ENCODE measurements at places on chromosomes 1 and 21.
A peak's percentile ranks its signal among the peaks of the same experiment; 100 is the strongest.

GRCh38 chr1:184423649-184424048 is 36.8 kb downstream of the C1orf21 start:
- no peak for DNase-seq

DNA sequence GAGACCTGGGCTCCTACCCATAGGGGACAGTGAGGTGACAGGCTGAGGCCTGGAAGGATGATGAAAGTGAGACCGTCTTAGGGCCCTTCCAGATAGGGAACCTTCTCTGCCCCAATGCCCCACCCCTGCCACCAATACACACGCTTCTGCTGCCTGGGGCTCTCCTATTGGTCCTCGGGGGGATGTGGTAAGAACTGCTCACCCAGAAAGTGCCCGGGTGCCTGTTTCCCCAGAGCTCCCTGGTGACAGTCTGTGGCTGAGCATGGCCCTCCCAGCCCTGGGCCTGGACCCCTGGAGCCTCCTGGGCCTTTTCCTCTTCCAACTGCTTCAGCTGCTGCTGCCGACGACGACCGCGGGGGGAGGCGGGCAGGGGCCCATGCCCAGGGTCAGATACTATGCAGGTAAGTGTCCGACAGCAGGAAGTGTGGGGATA is 948 bp downstream of the SEMA4A start:
- no peak for DNase-seq

- no peak for DNase-seq
Observed at GRCh38 chr1:196661345-196661744, 9.5 kb downstream of the CFH start.

DNA sequence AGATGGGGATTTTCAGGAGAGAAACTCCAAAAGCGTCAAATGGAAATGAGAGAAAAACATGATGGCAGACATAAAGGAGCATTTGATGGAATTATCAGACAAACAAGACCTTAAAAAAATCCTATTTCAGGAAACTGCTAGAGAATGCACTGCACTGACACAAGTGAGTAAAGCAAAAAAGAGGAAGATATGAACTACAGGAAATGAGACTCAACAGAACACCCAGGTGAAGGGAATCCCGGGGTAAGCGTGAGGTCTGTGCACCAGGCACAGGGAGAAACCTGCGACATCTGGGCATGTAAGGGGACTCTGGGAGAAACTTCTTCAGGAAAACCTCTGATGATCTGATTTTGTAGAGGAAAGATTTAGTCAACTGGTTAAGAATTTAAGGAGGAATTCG is 2.8 kb downstream of the TARBP1 start:
- DNase-seq = no peak

DNA sequence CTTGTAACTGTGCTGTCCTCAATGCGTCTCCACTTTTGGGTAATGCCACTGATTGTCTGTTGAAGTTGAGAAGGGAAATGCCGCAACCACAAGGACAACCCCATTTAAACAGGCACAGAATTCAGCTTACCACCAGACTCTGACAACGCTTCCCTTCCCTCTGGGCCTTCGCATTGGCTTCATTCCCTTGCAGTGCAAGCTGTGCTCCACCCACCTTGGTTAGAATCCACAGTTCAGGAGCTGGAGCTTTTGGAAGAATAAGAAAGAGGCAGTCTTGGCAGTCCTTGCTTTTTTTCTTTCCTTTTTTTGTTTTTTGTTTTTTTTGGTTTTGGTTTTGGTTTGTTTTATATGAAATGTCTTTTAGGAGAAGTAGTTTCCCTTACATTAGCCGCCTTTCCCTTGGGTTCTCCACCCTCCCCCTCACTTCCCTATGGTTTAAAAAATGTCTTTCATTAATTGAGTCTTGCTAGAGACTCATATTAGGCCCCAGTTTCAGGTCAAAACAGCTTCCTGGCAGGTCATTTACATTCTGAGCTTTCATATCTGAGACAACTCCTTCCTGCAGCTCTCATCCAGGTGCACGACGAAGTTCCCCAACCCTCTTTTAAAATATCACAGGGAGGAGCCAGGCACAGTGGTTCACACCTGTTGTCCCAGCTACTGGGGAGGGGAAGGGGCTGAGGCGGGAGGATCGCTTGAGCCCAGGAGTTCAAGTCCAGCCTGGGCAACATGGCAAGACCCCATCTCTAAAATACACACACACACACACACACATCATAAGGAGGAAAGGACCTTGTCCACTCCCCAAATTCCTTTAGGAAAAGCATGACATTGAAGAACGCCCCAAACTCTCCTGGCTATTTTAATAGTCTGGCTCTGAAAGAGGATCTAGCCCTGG is 20.7 kb upstream of the LAX1 start:
- no peak for DNase-seq

- DNase-seq = peak; percentile 75
Observed at GRCh38 chr1:155086128-155086741, 7.6 kb downstream of the EFNA3 start.

DNA sequence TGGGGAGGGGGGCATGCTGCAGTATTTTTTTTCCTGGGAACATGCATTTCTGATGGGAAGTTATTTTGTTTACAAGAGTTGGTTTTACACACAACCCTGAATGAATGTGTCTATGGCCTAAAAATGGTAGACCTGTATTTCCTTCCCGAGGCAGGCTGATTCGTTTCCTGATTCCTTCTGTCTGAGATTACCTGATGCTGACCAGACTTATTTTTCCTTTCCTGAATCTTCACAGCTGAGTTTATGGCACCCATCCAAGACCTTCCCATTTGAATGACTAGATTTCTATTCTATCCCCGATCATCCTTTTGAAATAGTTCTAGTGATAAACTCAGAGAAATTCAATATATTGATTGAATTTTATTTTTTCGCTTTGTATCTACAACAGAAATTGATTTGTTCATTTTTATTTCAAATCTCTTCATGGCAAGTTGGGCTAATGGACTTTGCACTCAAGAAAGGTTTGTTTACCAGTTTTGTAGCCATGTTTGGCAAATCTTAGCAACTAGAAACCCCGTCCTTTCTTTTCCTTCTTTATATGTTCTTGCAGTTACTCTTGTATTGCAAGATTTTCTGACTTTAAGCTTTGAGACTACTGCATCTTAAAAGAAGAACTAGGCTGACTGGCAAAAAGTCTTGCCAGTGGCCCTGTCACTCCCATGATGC is 15.9 kb upstream of the PLEKHM2 start:
- no peak for DNase-seq

DNA sequence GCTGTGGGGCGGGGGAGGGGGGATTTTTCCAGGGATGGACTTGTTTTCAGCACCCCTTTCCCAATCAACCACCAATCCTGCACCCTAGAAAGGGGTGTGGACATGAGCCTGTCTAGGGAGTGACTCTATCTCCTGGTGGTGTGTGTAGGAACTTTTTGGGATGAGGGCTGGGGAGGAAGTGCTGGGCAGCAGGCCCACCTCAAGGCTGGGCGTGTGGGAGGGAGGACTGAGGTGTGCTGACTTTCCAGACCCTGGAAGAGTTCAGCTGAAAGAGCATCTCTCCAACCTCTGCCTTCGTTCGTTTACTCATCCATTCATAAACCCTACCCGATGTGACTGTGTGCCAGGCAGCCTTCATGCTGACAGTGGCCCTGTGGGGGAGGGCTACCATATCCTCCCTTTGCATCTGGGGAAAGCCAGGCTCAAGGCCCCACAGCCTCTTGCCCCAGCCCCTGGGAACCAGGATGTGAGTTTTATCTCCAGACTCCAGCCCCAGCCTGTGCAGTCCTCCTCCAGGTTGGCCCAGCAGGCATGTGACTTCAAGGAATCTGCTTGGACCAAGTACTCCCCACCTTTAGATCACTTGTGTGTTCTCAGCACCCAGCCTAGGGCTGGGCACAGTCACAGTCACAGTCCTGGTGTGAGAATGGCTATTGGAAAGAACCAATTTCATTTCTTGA is 6.7 kb downstream of the KNCN start:
- no peak for DNase-seq

GRCh38 chr1:230067871-230068620 is 1.0 kb downstream of the GALNT2 start:
- no peak for DNase-seq

DNA sequence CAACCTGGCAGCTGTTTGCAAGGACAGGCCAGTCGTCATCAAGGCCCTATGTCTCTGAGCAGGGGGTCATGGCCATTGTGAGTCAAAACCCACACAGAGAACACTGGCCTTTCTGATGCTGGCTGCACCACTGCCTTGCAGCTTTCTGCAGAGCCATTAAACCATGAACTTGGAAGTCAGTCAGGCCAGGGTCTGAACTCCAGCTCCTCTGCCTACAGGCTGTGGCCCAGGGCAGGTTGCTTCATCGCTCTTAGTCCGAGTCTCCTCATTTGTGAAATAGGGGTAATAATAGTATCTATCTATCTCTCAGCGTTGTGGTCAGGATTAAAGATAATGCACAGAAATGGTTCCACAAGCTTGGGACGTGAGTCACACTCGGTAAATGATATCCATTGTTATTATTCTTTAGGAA is 35.8 kb upstream of the HIVEP3 start:
- DNase-seq = no peak

- DNase-seq = no peak
Observed at GRCh38 chr1:163163163-163163562, 39.6 kb downstream of the RGS5 start.

DNA sequence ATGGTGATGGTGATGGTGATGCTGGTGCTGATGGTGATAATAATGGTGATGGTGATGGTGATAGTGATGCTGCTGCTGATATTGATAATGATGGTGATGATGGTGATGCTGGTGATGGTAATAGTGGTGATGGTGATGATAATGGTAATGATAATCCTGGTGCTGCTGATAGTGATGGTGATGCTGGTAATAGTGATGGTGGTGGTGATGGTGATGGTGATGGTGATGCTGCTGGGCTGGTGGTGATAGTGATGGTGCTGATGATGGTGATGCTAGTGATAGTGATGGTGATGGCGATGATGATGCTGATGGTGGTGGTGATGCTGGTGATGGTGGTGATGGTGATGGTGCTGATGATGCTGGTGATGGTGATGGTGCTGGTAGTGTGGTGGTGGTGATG is 58.4 kb upstream of the IGSF21 start:
- no peak for DNase-seq

DNA sequence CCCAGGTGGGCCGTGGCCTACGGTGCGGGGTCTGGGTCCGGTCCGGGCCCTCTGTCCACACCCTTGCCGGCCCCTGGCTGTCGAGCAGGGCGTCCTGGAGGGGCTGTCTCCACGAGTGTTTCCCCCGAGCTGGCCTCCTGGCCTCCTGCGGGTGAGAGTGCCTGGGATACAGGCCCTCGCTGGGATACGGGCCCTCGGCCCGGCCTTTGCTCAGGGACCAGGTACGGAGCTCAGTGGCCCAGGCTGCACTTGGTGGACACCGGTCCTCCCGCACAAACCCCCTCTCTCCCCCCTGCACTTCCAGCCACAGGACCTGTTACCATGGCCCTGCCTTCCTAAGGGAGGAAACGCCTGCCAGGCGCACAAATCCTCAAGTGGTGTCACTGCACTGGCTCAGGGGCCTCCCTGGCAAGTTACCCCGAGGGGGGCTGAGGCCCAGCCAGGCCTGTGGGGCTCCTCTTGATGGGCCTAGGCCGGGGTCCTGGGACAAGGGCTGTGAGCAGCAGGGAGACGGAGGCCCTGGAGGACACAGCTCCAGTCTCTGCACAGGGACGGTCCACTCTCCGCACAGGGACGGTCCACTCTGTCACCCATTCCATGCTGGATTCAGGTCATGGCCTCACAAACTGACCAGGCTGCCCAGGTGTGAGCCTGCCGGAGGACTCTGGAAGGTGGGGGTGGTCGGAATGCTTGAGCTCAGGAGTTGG is 18.2 kb upstream of the RNF223 start:
- DNase-seq = no peak

- no peak for DNase-seq
Observed at GRCh38 chr1:215040190-215040589, 42.3 kb upstream of the KCNK2 start.

DNA sequence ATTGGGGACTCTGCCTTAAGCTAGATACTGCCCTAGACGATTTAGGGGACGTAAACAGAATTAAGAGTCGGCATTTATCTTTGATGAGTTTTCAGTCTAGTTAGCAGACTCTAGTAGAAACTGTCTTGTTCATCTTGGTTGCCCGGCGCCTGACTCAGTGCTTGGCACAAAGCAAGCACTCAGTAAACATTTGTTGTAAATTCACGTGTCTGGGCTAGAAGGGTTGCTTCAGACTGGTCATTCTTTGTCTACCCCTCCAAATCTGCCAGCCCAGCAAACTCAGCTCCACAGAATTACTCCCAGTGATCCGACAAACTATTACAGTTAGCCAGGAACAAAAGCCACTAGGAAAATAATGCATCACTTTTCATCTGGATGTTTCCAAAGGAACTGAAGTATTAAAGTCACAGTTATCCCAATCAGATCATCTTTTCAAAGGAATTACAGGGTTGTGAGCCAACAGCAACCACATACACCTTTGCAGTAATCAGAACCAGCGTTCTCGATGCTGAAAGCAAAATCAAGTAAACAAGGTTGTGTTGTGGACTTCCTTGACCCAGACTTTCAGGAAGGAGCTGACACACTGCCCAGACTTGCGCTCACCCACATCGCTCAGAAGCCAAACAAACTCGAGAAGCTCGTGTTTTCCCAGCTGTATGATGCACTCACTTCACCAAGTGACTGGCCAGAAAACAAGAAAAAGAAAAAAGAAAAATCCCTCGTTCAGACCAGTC is 66.5 kb upstream of the GADD45A start:
- DNase-seq = no peak

- no peak for DNase-seq
Observed at GRCh38 chr1:67393240-67393639, 37.0 kb downstream of the SERBP1 start.

- no peak for DNase-seq
Observed at GRCh38 chr1:68511254-68511653, 14.4 kb upstream of the DEPDC1 start.

DNA sequence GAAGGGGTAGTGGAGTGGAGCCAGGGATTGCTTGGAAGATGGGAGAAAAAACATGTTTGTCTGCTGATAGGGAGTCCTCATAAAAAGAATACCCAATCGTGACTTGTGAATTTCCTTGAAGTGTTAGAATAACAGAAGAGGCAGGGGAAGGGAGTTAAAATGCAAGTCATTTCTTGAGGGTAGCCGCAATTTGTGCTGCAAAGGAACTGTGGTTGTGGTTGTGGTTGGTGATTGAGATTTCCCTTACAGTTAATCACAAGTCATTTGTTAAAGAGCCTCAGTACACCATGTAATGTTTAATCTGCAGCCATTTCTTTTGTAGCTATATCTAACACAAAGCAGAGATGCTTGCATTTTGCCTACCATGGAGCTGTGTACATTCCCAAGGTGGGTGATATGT is 38.5 kb upstream of the EGLN1 start:
- DNase-seq = peak; percentile 24

- no peak for DNase-seq
Observed at GRCh38 chr1:145997718-145998023, 1.3 kb upstream of the TXNIP start.

DNA sequence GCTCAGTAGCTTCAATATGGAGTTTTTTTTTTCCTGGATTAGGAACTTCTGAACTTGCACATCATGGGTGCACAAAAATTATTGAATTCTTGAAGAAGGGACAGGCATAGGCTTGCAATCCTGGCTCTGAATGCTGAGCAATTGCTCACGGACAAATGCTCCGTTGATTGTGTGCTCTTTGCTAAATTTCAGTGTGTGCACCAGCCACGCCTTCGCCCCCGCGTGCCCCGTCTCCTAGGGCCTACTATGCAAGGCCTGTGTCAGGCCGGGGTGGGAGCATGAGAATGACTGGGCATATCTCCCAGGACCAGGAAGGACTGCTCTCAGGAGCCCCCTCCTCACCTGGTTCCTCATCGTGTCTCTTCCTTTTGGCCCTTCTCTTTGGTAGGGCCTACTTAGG is 17.4 kb downstream of the IL6R start:
- DNase-seq = no peak

- DNase-seq = no peak
Observed at GRCh38 chr1:13228343-13228781, 2.4 kb upstream of the PRAMEF18 start.

All from activated T-helper 1 cell treated with anti-CD3 and anti-CD28 coated beads, Interleukin-2, amount 50 U/mL, for 16 hours (primary cell).